ENCODE measurements at places on chromosomes 13 and 19. TPM values are rescaled to one million over a fixed set of nuclear protein-coding genes. Genes with fewer than 3 reads are reported as not detected.

ZIC5 gene
- total RNA-seq: 8.8 TPM

PHLDB3 gene
- 3.7 TPM for total RNA-seq

SYT5 gene
- 67.4 TPM for total RNA-seq

BCL3 gene
- not detected for total RNA-seq

IL17D gene
- 19.1 TPM for total RNA-seq

S1PR5 gene
- total RNA-seq: not detected

EBI3 gene
- 0.23 TPM for total RNA-seq

C5AR1 gene
- 0.46 TPM for total RNA-seq

LILRB2 gene
- total RNA-seq: 0.46 TPM

ANGPTL4 gene
- 1.6 TPM for total RNA-seq

CEACAM3 gene
- total RNA-seq: not detected

PPM1N gene
- 1.2 TPM for total RNA-seq

NCR1 gene
- not detected for total RNA-seq

RAX2 gene
- total RNA-seq: not detected

OR7G1 gene
- total RNA-seq: not detected

GPC5 gene
- 54.0 TPM for total RNA-seq

ZNF8 gene
- total RNA-seq: 14.1 TPM

USE1 gene
- 19.1 TPM for total RNA-seq

ZNF442 gene
- 11.1 TPM for total RNA-seq

PLVAP gene
- total RNA-seq: 1.2 TPM

KCNC3 gene
- 3.2 TPM for total RNA-seq

PGLYRP2 gene
- not detected for total RNA-seq

TLE2 gene
- total RNA-seq: 27.2 TPM

KLK4 gene
- total RNA-seq: not detected

ZNF560 gene
- 0.46 TPM for total RNA-seq

UNC13A gene
- 69.7 TPM for total RNA-seq

SIGLEC10 gene
- 3.0 TPM for total RNA-seq

DAND5 gene
- not detected for total RNA-seq

CEACAM8 gene
- total RNA-seq: not detected

DAPK3 gene
- 58.1 TPM for total RNA-seq

BST2 gene
- total RNA-seq: 3.2 TPM

LHB gene
- not detected for total RNA-seq

CDC16 gene
- total RNA-seq: 62.7 TPM

CYP2S1 gene
- total RNA-seq: 3.2 TPM

DYRK1B gene
- total RNA-seq: 20.8 TPM

KCNN1 gene
- 16.8 TPM for total RNA-seq

LMO7 gene
- 29.3 TPM for total RNA-seq

ZNF17 gene
- total RNA-seq: 30.7 TPM

PSG1 gene
- total RNA-seq: not detected

MEDAG gene
- total RNA-seq: 0.46 TPM

NCCRP1 gene
- 0.23 TPM for total RNA-seq

ZNF835 gene
- total RNA-seq: 12.7 TPM

VSTM2B gene
- 9.9 TPM for total RNA-seq

DCUN1D2 gene
- total RNA-seq: 18.9 TPM

ELANE gene
- total RNA-seq: 0.69 TPM

ZNF534 gene
- total RNA-seq: 2.8 TPM

CYP2A6 gene
- 0.23 TPM for total RNA-seq

PRR19 gene
- 3.5 TPM for total RNA-seq

U2AF2 gene
- 76.1 TPM for total RNA-seq

KLK2 gene
- total RNA-seq: not detected

CCL25 gene
- total RNA-seq: not detected

PNMA8B gene
- total RNA-seq: 33.0 TPM

TMEM86B gene
- total RNA-seq: 0.92 TPM

ACP7 gene
- total RNA-seq: not detected

TSSK6 gene
- total RNA-seq: 1.2 TPM
